ENCODE measurements at places on chromosomes 11 and 22.
A peak's percentile ranks its signal among the peaks of the same experiment; 100 is the strongest.

GRCh38 chr11:114075891-114076441, 16.5 kb downstream of the ZBTB16 start:
- peak; percentile 35 for DNase-seq

GRCh38 chr22:43919106-43919973, 4.3 kb upstream of the PNPLA3 start:
- DNase-seq, result no peak

DNA sequence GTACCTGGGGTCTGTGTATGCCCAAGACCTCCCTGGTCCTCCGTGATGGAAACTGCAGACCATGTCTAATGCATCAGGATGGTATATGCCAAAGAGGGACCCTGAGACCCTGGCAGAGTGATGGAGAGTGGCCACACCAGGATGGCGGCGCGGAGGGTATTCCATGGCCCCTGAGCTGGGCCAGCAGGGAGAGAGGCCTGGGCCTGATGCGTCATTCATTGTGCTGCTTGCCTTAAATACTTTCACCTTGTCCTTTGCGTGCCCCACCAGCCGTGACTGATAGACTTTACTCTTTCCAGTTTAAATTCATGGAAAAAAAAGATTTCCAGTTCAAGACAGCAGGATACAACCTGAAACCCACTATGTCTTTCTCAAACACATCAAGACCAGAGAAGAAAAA, 5.6 kb upstream of the NDUFV1 start:
- no peak for DNase-seq

- no peak for DNase-seq
Measured at GRCh38 chr11:6746626-6747025, 25.1 kb downstream of the OR2AG2 start.

DNA sequence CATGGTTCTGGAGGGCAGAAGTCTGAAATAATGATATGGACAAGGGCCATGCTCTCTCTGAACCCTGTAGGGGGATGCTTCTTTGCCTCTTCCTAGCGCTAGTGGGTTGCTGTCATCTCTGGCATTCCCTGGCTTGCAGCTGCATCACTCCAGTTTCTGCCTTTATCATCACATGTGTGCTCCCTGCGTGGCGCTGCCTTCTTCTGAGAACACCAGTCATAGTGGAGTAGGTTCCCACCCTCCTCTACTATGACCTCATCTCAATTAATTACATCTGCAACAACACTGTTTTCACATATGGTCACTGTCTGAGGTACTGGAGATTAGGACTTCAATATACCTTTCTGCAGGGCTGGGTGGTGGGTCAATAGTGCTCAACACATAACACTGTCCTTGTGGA, 402.3 kb upstream of the NARS2 start:
- no peak for DNase-seq

GRCh38 chr11:10762185-10762584, 11.1 kb downstream of the CTR9 start:
- DNase-seq, result no peak

DNA sequence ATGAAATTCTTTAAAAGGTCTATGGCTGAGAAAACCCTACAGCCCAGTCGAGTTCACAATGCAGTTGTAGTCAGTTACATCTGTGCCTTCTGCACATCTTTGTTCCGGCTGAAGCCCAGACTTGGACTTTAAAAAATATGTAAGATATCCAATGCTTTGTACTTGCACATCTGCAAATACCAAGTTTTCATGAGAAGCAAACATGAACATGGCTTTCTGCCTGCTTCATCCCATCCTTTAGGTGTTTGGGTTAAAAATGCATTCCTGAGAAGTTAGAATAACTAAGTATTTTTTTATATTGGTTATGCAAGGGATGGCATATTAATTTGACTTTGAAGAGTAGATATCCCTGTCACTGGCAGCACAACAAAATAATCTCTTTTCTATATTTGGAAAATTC, 528.4 kb downstream of the METTL15 start:
- DNase-seq, result no peak

GRCh38 chr11:132913886-132914285, 618.4 kb downstream of the OPCML start:
- DNase-seq, result no peak

- DNase-seq, result no peak
Measured at GRCh38 chr11:116714902-116715301, 57.9 kb downstream of the BUD13 start.

DNA sequence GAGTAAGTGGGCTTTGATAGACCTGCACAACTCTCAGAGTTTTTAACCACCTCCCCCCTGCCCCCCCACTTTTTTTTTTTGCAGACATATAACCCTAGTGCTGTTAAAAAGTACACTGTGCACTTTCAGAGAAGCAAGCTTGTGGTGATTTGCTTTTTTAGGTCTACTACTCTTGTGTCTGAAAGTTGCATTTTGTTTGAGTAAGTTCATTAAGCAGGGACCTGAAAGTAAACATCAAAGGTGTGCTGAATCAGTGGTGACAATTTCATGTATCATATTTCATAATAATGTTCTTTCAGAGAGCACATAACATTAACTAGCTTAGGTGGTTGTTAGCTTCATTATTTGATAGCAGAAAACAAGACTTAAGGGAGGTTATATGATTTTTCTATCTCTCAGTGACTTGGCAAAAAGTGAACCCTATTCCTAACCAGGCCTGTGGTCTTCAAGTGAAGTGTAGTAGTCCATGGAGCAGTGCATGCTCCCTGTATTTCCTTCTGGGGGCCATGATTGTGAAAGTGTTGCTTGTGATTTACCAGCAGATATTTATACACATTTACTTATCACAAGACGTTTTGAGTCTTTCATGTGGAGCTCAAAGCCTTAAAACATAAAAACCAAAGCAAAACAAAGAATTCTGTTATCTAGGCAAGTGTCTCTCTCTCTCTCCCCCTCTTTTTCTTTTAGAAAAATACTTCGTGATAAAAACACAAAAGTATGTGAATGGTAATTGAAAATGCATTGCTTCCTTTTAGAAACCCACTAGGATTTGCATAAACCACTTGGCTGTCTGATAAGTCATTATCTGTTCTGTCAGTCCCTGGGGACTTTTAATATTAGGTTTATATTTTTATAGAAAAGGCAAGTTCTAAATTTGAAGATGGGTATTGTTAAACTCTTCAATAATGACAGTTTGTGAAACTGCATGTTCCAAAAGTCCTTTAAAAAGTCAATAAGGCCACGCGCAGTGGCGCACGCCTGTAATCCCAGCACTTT, 7.5 kb upstream of the RAG2 start:
- no peak for DNase-seq

DNA sequence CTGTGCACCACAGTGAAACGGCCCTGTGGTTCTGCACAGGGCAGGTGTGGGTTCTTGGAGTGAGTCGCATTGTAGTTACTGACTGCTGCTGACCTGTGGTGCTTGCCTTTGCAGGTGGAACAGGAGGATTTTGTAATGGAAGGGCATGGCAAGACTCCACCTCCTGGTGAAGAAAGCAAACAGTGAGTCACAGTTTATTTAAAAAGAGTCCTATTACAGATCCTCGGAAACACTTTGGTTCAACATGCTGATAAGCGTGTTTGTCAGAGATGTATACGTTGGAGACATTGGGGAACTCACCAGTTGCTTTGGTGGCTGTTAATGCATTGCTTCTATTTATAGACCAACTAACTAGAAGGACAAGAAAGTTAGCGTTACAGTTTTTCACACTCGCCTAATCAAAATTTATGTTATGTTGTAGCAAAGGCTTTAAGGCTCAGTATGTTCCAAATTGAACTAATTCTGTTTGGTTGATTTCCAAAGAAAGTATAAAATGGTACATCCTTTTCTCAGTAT, 21.7 kb upstream of the TNRC6B start:
- peak; percentile 94 for DNase-seq

- DNase-seq, result no peak
Measured at GRCh38 chr11:28708075-28708474, 599.9 kb downstream of the METTL15 start.

GRCh38 chr11:32531528-32531927, 52.1 kb upstream of the EIF3M start:
- DNase-seq, result peak; percentile 76

DNA sequence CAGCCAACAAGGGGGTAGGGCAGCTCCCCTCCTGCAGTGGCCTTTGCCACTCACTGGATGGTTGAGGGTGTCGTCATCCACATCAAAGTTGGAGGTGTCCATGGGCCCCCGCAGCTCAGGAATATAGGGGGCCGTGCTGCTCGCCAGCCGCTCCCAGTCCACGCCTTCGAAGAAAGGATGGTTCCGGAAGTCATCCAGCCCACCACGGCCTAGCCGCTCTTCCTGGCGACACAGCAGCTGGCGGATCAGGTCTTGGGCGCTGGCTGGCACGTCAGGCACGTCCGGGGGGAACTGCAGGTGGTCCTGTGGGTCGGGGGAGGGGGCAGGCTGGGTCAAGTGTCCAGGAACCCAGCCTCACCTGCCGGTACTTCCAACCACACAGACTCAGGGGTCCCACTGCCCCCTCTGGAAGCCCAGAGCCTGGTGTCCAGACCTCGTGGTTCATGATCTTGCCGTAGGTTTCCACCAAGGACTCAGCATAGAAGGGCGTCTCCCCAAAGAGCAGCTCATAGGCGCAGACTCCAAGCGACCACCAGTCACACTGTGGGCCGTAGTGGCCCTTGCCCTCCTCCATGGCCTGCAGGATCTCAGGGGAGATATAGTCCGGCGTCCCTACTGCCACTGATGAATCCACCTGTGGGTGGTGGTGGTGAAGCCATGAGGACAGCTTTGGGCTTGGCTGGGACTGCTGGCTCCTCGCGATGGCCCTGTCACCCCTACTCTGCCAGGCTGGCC, 5.7 kb downstream of the CDC42BPG start:
- DNase-seq, result no peak
